Fibroblast of the aortic adventitia (primary cell): ENCODE measurements at places on chromosomes 4 and X. TPM values are rescaled to one million over a fixed set of nuclear protein-coding genes. Genes with fewer than 3 reads are reported as not detected.

ENPP6 gene
- 0.18 TPM in 1 of 2 replicates, not detected in the other for total RNA-seq

OTC gene
- not detected in 2 replicates for total RNA-seq

ZBED1 gene
- 19.0 and 25.3 TPM in 2 replicates for total RNA-seq

GRCh38 chrX:130716781-130717413 is 186.1 kb downstream of the ENOX2 start:
- peak; percentile 44 for DNase-seq

- peak; percentile 9 for DNase-seq
Observed at GRCh38 chr4:98639108-98639507, 19.3 kb downstream of the TSPAN5 start.
